ENCODE measurements at places on chromosomes 6 and 20.
A peak's percentile ranks its signal among the peaks of the same experiment; 100 is the strongest.

GRCh38 chr20:63495741-63496595, 2.9 kb downstream of the EEF1A2 start:
- DNase-seq: peak; percentile 52

- no peak for DNase-seq
These were observed 32.6 kb downstream of the HDGFL1 start for GRCh38 chr6:22601984-22602383.

DNA sequence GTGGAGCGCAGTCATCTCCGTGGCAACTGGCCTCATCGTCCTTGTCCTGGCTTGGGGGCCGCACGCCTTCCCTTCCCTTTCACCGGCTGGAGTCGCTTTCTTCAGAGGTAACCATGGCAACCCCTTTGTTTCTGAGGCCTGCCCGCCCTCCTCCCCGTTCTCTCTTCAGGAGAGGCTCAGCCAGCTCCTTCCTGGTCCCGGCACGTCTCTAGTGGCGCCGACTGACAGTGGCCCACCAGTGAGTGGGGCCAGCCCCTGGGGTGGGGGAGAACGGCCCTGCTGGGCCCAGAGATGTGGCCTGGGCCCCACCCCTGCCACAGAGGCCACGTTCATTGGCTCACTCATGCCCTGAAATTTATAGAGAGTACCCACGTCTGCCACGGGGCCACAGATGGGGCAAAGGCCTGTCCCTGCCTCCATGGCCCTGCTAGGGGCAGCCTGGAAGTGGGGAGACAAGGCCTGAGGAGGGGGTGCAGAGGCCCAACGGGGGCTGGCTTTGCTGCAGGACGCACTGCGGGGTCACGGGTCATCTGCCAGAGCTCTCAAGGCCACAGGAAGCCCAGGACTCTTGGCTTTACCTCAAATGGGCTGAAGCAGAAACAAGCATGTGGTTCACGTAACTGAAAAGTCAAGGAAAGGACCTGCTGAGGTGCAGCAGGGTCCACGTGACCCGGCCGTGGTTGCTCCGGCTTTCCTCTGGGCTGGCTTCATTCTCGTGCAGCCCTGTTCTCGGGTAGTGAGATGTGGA, 1.4 kb upstream of the OSBPL2 start:
- DNase-seq: peak; percentile 92

DNA sequence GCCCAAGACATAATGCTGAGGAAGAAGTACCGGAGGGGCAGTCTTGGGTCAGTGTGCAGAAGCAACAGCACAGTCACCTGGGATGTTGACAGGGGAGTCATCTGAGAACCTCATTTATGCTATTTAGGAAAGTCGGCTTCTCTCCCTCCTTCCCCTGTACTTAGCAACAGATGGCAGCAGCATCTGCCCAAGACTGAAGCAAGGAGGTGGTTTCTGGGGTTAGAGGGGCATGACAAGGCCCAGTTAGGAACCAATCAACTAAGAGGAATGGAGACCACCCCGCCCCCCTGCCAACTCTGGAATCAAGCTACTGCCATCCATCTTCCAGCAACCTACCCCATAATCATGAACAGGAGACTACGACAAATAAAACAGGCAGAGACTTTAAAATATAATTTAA, 21.7 kb downstream of the RIPK1 start:
- DNase-seq: no peak

- no peak for DNase-seq
These were observed 94.3 kb upstream of the BEND3 start for GRCh38 chr6:107209406-107210305.

GRCh38 chr6:129239825-129240491, 357.0 kb downstream of the LAMA2 start:
- no peak for DNase-seq

- no peak for DNase-seq
These were observed 135.0 kb upstream of the SLC35B3 start for GRCh38 chr6:8570256-8570920.

DNA sequence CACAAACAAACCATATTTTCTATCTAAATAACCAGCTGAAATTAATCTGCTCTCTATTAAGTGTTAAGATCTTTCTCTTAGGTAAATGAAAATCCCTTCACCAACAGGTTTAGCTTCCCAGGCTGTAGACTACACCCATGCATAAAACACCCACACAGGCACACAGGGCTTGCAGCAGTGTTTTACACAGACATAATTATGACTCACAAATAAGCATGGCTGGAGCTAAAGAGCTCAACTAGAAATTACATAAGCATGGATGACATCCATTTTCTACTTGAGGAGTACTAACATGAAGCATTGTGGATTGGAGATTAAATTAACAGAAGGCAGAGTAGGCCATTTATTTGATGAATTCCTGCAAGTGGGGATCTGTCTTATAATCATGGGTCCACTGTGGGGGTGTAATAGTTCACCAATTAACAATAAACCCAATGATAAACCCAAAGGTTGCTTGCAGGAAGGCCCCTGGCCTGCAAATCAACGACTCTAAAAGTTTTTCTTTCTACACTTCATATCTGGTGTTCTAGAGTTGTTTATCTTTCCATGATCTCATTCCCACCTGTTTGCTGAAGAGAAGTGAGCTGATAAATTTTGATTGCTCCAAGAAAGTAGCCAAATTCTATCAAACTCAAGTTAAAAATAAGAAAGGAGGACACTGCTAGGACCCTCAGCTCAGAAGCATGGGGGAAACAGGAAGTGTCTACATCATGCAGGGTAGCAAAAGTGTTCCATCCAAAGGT, 33.8 kb upstream of the E2F3 start:
- DNase-seq: no peak

DNA sequence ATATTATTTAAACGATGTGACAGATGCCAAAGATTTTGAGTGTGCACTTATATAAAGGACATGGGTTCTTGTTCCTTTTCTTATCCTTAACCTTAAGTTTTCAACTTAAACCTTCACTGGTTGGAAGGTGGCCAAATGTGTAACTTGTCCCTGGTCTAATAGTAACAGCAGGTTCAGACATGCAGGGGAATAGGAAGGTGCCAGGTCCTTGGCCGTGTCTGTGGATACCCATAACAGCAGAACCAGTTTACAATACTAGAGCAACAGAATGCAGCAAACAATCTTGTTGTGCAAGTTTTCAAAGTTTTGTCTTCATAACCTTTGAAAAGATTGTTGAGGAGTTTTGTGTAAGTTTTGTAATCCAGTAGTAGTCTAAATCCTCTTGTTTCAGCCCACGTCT, 4.4 kb downstream of the MYB start:
- DNase-seq: no peak

DNA sequence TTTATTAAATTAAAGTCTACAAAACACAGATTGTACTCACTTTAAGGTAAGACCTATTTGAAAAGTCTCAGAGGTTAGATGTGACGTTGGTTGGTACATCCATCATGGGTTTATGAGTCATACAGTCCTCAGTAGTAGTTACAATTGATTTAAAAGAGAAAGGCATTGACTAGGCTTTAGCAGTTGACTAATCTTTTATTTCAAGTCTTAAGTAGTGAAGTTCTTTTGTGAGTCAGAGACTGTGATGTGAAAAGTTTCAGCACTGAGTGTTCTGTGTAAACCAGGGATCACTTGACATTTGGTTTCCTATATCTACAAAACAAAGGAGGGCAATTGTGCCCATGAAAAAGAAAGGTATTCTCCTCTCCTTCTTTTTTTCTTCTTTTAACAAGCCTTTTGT, 221.3 kb downstream of the GRIK2 start:
- DNase-seq: no peak

- no peak for DNase-seq
These were observed 8.5 kb downstream of the RMND1 start for GRCh38 chr6:151443454-151443853.

- no peak for DNase-seq
These were observed 17.2 kb downstream of the GNAS start for GRCh38 chr20:58869662-58870227.

- no peak for DNase-seq
These were observed 77.9 kb upstream of the TULP1 start for GRCh38 chr6:35590622-35591066.

- DNase-seq: no peak
These were observed 87.4 kb downstream of the CD24 start for GRCh38 chr6:106886922-106887797.

DNA sequence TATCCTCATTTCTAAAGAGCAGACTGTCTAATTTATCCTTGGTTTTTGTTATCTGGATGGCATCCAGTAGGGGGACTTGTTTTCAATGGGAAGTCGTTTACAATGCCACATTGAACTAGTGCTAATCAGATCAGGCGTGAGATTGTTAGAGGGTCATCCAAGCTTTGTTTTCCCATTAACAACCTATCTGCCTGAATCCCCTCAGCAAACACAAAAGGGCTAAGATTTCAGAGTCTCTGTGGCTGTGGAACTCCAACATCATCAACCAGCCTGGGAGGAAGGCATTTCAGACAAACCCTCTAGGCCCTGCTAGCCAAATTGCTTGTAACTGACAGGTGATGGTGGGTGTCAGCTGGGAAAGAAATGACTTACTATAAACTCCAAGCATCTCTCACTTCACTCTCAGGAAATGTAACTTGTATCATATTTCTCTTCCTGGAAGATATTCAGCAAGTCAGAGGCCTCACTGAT, 47.7 kb downstream of the COL19A1 start:
- DNase-seq: no peak

DNA sequence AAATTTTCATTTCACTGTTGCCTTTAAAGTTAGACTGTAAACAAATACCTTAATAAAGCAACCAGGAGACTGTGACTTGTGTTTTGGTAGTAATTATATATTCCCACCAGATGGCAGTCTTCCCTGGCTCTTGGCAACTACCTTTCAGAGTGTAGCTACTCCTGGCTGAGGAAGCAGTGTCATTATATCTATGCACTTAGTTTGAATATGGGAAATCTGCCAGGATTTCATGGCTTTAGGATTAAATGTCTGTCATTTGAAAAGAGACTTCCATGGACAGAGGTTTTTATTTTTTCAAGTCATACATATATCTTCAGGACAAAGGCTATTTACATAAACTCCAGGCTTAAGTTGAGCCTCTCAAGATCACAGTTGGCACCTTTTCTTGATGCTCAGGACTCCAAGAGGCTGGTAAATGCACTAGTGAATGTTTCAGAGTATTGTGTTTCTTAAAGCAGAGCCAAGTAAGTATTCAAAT, 160.1 kb downstream of the C6orf58 start:
- peak; percentile 86 for DNase-seq

- DNase-seq: no peak
These were observed 12.9 kb upstream of the DSP start for GRCh38 chr6:7528565-7528964.

DNA sequence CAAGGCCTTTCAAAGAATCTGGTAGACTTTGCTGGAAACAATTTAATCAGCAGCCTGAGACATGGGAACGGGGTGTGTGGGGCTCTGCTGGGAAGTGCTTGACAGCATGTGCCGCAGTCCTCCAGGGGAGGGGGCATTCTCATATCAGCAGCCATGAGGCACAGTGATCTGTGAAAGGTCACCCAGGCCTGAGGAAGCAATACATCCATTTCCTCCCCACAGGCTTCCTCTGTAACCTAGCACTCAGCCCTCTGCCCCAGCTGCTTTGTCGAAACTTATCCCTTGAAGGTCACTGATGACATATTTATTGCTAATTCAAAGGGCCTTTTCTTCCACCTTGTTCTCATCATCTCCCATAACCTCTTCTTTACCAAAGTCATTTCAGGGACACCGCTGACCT, 103.3 kb downstream of the TNFAIP3 start:
- DNase-seq: no peak

DNA sequence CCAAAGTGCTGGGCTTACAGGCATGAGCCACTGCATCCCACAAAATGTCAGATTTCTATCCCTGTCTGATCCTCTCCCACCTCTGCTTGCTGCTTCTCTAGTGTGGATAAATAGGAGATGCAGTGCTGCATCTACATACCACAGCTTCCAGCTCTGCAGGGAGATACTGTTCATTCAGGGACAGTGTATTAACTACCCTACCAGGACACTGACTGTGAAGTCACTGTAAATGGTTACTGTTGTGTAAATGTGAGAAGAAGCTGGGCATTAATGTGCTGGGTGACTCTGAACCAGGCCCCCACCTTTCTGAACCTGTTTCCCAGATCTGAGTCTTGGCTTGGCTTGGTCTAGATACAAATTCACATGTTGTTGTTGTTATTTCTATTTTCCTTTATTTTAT, 488.6 kb upstream of the SULF2 start:
- no peak for DNase-seq

- DNase-seq: no peak
These were observed 37.4 kb downstream of the CITED2 start for GRCh38 chr6:139337001-139337400.

DNA sequence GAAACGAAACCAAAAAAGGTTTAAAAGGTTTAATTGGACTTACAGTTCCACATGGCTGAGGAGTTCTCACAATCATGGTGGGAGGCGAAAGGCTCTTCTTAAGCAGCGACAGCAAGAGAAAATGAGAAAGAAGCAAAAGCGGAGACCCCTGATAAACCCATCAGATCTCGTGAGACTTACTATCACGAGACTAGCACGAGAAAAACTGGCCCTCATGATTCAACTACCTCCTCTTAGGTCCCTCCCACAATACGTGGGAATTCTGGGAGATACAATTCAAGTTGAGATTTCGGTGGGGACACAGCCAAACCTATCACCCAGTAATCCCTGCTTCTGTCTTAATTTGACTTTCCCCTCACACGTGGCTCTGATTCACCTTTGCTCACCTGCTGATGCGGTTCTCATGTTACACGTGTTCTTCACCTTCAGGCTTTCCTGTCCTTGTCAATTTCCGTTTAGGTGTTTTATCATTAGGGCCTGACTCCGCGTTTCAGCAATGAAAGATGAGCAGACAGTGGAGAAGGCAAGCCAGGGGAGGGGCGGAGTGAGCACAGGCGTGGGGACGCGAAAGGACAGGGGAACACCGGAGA, 57.1 kb downstream of the AGPAT4 start:
- DNase-seq: no peak

DNA sequence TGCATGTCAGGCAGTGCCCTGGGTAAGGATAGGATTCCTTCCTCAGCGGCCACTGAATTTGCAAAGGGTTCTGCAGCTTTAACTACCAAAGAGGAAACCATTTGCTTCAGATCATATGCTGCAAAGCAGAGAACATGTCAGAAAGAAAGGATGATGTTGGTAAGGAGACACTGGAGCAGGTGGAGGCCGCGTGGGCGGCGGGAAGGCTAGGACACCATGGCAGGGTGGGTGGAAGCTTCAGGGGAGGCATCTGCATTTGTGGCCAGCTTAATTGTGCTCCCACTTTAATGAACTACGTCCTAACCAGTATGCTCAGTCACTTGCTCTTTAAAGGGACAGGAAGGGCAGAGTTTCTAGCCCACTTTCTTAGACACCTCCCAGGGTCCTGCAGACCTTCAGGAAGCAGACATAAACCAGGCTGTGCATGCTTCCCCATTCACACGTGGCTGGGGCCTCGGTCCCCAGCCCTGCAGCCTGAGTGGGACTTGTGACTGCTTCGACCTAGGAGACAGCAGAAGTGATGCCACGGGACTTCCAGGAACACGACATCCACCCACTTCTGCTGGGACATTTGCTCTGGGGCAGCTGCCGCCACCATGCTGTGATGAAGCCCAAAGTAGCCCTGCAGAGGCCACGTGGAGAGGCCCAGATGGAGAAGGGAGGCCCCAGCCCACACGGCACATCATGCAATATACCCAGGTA, 76.1 kb downstream of the GINS1 start:
- no peak for DNase-seq
